ENCODE measurements at places on chromosomes 6 and 20.

DNA sequence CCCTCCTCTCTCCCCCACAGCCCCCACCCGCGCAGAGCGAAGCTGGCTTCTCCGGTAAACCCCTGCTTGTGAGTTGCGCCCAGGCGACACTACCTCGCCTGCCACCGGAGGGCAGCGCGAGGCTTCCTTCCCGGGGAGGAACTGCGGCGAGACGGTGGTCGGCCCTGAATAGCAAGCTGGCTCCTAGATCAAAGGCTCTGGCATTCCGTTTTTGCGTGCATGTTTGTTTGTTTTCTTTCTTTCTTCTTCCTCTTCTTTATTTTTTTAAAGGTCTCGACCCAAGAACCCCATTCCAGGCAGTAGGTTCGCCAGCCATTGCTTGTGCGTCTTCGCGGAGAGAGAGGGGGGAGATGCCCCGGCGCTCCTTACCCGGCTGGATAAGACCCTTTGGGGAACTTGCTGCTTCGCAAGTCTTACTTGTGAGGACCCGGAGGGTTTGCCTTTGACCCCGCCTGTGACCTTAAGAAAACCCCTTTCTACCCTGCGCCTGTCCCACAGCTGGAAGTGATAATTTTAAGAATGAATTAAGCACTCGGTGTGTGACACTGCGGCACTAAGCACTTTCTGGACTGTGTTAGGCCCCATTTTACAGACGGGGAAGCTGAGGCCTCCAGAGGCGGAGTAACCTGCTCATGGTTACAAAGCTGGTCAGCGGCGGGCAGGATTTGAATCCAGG lies 92.7 kb upstream of the SIRPA start:
- no peak for DNase-seq

GRCh38 chr6:11798096-11798495 lies 19.5 kb upstream of the ADTRP start:
- DNase-seq: peak; percentile 44

GRCh38 chr6:90413867-90414266 lies 117.2 kb upstream of the BACH2 start:
- no peak for DNase-seq

DNA sequence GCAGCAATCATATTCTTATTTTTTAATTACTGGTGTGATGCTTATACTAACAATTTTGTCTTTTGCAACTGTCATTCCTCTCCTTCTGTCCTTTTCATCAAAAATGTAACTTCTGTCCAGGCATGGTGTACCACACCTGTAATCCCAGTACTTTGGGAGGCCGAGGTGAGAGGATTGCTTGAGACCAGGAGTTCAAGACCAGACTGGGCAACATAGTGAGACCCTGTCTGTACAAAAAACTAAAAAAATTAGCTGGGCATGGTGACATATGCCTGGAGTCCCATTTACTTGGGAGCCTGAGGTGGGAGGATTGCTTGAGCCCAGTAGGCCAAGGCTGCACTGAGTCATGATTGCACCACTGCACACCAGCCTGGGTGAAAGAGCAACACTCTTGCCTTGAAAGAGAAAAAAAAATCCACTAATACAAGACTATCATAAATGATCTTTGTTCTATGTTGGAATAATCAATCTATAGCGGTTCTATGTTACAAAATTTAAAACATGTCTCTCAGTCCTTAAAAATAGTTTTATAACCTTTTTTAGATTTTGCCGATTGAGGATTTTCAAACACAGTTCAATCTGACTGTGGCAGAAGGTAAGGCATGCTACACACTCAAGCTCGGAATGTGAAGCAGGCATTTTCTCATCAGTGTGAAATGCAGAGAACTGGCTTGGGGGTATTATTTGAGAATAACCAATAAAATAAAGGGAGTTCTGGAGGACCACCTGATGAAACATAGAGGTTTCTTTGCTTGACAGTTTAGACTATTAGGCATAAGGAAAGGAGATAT lies 70.4 kb downstream of the ENPP1 start:
- no peak for DNase-seq

DNA sequence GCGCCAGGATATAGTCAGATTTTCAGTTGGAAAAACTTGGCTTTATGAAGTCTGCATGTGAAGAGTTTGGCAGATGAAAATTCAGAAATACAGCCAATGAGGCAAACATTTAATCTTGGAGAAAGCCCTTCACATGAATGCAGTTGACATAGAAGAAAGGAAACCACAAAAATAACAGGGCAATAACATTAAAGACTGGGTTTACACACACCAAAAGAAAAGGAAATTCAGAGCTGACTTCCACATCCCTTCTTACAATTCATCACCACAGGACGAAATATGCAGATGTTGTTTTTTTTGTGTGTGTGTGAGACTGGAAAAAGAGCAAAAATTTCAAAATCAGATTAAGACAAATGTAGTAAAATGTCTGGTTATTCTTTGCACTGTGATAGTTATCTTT lies 69.8 kb upstream of the HEY2 start:
- no peak for DNase-seq

GRCh38 chr6:88166493-88167351 lies 575 bp upstream of the CNR1 start:
- DNase-seq: no peak

GRCh38 chr6:159212028-159212427 lies 42.8 kb downstream of the FNDC1 start:
- DNase-seq: no peak

DNA sequence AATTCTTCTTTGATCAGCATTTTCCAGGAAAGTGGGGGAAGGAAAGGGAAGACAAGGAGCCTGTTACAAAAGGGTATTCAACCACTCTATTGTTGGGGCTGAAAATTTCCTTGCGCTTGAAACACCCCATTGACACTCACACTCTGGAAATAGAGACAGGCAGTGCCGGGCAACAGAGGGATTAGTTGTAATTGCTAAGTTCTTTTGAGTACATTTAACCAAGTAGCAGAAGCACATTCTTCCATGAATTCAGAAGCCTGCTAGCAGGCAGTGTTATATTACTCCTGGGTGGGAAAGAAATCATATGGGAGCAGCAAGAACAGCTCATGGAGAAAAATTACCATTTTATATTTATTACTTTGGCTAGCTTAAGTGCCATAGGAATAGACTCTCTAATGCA lies 745.5 kb downstream of the C6orf118 start:
- DNase-seq: no peak

DNA sequence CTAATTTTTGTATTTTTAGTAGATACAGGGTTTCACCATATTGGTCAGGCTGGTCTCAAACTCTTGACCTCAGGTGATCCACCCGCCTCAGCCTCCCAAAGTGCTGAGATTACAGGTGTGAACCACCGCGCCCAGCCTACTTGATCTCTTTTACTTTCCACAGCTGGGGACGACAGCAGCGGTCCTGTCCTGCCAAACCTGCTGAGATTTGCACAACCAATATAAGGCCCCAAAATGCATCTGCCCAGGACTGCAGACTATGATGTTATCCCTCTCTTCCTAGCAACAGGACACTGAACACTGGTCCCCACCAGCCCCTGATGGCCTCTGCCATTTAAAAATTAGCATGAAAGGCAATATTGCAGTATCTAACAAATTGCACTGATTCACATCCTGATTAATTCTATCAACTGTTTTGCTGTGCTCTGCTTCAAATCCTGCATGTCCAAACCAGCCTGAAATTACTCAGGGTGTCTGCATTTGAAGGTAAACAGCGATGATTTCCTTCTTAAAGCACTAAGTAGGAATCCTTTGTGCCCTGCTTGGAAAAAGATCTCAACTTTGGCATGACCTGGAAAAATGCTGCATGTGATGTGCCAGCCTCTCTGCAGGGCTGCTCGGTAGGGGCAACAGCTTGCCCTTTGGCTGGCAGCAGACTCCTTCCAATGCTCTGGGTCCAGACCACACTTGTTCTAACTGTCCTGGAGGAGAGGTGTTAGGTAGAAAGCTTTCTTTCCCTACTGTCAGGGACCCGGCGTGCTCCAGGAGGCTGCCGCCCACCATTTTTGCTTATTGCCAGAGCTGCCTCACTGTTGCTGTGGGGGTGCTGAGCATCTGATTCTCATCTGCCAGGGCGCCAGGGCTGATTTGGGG lies 27.4 kb upstream of the PXDC1 start:
- no peak for DNase-seq

DNA sequence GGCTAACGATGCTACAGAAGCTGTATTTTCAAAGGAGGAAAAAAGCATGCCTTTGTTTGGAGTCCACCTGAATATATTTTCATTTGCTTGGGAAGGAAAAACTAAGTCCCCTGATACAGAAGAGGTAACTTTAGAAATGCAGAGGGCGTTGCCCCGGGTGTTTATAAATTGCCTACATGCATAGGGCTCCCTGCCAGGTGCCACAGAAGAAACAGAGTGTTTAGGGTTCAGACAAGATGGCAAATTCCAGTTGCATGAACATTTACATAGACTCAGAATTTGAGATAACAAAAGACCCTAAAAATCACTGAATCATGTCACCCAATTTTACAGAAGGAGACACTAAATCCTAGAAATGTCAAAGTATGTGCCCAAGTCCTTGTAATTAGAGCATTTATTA lies 19.9 kb downstream of the RIN2 start:
- DNase-seq: no peak

- no peak for DNase-seq
Observed at GRCh38 chr6:16721977-16722376, 39.3 kb downstream of the ATXN1 start.

DNA sequence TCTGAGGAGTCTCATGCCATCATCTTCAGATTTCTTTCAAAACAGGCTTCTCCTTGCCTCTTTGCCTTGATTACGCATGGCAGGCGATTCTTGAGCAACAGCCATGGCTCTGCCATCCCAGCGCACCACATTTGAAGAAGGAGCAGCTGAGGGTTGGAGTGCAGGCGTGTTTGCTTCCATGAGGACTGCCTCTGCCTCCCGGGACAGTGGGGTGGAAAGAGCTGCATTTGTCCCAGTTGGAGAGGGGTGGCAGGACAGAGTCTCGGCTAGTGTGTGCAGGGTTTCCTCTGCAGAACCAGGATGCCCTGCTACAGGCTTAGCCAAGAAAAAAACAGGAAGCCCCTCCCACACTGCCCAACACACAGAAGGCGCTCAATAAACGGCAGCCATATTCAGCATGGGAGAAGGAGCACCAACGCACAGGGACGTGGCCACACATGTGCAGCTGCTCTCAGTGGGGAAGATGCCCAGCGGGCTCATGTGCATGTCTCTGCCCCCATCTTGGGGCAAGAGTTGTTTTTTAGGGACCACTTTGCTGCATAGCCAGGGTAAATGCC lies 36.6 kb downstream of the IRF4 start:
- DNase-seq: no peak

- no peak for DNase-seq
Observed at GRCh38 chr20:40314278-40314677, 374.8 kb downstream of the MAFB start.

DNA sequence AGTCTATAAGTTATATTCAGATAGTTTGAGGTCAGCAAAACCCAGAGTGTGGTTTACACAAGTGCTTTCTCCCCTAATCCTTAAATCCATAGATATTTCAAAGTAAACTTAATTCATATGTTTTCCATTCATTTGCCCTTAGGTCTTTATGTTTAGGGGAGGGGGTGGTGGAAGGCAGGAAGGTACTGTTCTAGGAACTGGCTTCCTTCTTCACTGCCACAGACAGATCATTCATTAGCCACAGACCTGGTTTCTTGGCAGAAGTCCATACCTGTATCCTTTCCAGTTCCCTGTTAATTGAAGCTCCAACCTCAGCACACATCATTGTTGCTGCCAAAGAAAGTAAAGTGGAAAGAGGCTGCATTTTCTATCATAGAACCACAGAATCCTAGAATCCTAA lies 123.0 kb downstream of the AIG1 start:
- no peak for DNase-seq

GRCh38 chr20:3672547-3673171 lies 9.2 kb downstream of the ADAM33 start:
- DNase-seq: no peak

DNA sequence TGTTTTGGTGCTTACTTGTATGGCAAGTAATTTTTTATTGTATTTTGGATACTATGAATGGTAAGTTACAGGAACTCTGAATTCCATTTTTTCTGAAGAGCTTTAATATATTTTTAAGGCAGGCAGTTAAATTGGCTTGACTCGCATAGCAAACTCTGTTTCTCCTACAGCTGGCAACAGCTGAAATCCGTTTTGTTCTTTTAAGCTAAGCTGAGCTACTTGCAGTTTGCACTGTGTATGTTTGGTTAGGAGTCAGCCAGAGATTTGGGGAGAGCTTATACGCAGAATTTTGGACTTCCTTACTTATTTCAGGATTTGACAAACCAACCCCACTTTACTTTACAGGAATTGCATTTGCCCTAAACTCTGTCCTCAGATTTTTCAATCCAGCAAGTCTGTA lies 179.1 kb downstream of the COL19A1 start:
- no peak for DNase-seq

- no peak for DNase-seq
Observed at GRCh38 chr20:15895560-15896084, 677.6 kb downstream of the KIF16B start.

DNA sequence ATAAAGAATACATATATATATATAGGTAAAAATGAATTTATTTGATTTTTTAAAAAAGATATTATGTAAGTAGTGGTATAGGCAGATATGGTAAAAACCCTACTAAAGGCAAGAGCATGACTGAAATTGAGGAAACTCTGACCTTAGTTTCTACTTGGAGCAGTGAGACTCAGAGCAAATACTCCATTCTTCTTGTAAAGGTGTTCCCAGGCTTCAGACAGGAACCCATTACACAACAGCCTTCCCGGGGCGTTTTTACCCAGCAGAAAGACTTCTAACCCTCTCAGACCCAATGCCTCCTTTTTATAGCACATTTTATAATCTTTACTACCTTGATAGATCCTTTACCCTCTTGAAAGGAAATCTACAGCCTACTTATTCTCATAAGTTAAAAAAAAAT lies 124.5 kb downstream of the MTFR2 start:
- no peak for DNase-seq

DNA sequence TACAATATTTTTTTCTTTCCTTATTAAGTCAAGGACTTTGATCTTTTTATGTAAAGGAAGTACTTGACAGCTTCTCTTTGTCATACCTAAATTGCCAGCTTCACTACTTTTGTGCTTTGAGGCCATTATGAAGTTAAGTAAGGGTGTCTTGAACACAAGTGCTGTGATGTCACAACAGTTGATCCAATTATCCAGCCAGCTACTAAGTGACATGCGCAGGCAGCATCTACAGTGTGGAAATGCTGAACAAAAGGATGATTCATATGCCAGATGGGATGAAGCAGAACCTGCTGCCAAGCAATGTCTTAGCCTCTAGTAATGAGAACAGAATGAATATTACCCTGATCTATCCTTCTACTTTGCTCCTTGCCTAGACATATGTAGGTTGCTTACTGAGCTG lies 68.3 kb upstream of the TMEM244 start:
- peak; percentile 49 for DNase-seq

DNA sequence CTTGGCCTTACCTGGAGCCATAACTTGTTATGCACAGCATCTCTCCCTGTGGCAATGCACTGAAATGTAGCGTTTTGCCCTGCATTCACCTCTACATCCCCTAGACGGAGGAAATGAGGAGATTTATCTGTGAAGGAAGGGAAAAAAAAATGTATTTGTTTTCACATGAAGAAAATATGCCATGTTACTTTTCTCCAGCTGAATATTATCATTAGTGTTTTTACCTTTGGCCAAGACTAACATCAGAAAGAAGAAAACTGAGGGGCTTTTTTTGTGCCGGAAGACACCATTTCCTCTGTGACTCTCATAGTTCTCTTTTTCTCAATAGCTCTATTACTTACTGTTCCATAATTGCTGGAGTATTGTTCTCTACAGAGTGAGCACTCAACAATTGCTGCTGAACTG lies 280.4 kb downstream of the PTPRK start:
- no peak for DNase-seq

All from BJ (cell line).